ENCODE measurements at places on chromosomes 12 and 14.

- H3K36me3 ChIP-seq: peaks cover 77% of the 10 kb centered on the region
- no peaks in the 10 kb centered on the region for H3K27me3 ChIP-seq
- peak; percentile 45 for DNase-seq
Measured at GRCh38 chr12:53198486-53199110, 8.5 kb downstream of the ITGB7 start.

GRCh38 chr14:68235011-68235410, 415.4 kb downstream of the RAD51B start:
- DNase-seq: no peak
- no peaks in the 10 kb centered on the region for H3K27me3 ChIP-seq
- H3K27ac ChIP-seq: no peak overlapping the region
- no peak overlapping the region for H3K4me3 ChIP-seq
- H3K36me3 ChIP-seq: no peaks in the 10 kb centered on the region
- H3K4me1 ChIP-seq: no peaks in the 10 kb centered on the region

DNA sequence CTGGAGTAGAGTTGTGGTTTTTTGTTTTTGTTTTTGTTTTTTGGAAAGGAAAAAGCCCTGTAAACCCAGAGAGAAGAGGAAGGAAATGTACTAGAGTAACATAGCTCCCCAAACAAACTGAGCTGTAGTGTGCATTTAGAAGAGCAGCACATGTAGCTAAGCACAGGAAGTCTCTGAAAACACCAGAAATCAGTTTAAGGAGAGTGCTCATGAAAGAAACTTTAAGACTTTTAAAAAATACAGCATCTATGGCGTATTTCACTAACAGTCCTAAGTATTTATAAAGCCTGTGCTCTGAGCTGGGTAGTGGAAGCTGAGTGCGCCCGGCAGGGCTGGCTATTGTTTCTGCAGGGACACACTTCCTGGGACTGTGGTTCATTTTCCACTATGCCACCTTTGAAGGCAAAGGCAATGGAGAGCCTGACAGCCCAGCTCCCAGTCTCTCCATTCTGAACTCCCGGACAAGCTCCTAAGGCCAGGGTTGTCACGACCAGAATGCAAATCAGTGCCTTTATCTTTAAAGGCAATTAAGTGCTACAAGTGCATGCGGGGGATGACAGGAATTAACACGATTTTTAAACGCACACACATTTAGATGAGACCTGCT, 45.4 kb downstream of the NIN start:
- peak overlapping the region; percentile 76 for H3K27ac ChIP-seq
- no peak for DNase-seq
- no peaks in the 10 kb centered on the region for H3K27me3 ChIP-seq
- H3K4me1 ChIP-seq: peaks cover 51% of the 10 kb centered on the region
- no peak overlapping the region for H3K4me3 ChIP-seq
- H3K36me3 ChIP-seq: peaks cover 23% of the 10 kb centered on the region

- H3K27ac ChIP-seq: no peak overlapping the region
- no peak overlapping the region for H3K4me3 ChIP-seq
- H3K27me3 ChIP-seq: no peaks in the 10 kb centered on the region
- H3K4me1 ChIP-seq: peaks cover 8% of the 10 kb centered on the region
- no peaks in the 10 kb centered on the region for H3K36me3 ChIP-seq
- no peak for DNase-seq
Measured at GRCh38 chr12:107657133-107657532, 28.5 kb upstream of the PWP1 start.

GRCh38 chr12:117523971-117524370, 162.5 kb upstream of the NOS1 start:
- H3K27ac ChIP-seq: no peak overlapping the region
- no peak for DNase-seq
- H3K4me1 ChIP-seq: no peaks in the 10 kb centered on the region
- no peaks in the 10 kb centered on the region for H3K36me3 ChIP-seq

DNA sequence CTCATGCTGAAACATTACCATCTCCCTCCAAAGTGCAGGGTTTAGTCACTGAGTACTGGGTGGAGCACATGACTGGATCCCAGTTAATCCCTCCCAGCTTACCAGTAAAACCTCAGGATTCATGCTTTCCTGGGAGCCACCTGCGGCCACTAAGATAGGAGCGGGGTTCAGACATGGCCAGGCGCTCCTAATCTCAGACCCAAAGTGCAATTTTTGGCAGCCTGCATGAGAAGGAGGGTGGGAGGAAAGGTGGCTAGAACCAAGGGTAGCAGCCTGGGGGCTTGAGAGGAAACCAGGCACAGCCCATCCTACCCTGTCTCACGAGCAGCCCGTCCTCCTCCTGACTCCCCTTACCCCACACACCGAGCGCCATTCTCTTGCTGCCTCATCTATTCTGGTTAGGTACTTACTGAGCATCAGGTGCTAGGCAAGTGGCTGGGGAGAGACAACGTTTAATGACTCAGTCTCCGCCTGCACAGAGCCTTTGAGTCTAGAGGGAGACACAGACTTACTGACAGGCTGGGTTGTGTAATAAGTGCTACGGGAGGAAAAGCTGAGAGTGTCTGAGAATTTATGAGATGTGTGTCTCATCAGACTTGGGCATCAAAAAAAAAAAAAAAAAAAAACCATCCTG, 9.9 kb downstream of the GPRC5A start:
- DNase-seq: no peak
- no peak overlapping the region for H3K27ac ChIP-seq
- peaks cover 28% of the 10 kb centered on the region for H3K27me3 ChIP-seq
- H3K4me1 ChIP-seq: peaks cover 24% of the 10 kb centered on the region
- H3K36me3 ChIP-seq: no peaks in the 10 kb centered on the region
- H3K4me3 ChIP-seq: no peak overlapping the region

GRCh38 chr12:9692909-9693308, 23.4 kb downstream of the CLEC2D start:
- no peak for DNase-seq
- no peak overlapping the region for H3K4me3 ChIP-seq
- H3K27me3 ChIP-seq: no peaks in the 10 kb centered on the region
- no peak overlapping the region for H3K27ac ChIP-seq
- peaks cover 95% of the 10 kb centered on the region for H3K36me3 ChIP-seq
- peaks cover 68% of the 10 kb centered on the region for H3K4me1 ChIP-seq

DNA sequence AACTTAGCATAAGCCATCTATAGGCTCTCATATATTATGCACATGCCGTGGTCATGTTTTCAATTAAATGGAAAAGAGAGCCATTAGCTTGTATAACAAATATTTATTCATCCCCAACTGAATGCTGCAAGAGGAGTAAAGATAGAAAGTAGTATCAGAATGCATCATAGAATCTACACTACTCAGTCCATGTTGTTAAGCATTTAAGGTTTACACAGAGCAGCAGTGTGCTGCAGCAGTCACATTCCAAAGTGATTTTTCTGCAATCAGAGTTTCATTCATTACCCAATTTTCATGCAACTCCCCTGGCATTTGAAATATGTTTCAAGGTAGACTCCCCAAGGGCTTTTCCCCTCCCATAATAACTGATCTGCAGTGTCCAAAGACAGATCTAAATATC, 82.2 kb upstream of the LMO3 start:
- H3K27ac ChIP-seq: no peak overlapping the region
- no peak overlapping the region for H3K4me3 ChIP-seq
- H3K27me3 ChIP-seq: no peaks in the 10 kb centered on the region
- H3K36me3 ChIP-seq: no peaks in the 10 kb centered on the region
- no peak for DNase-seq
- H3K4me1 ChIP-seq: no peaks in the 10 kb centered on the region

DNA sequence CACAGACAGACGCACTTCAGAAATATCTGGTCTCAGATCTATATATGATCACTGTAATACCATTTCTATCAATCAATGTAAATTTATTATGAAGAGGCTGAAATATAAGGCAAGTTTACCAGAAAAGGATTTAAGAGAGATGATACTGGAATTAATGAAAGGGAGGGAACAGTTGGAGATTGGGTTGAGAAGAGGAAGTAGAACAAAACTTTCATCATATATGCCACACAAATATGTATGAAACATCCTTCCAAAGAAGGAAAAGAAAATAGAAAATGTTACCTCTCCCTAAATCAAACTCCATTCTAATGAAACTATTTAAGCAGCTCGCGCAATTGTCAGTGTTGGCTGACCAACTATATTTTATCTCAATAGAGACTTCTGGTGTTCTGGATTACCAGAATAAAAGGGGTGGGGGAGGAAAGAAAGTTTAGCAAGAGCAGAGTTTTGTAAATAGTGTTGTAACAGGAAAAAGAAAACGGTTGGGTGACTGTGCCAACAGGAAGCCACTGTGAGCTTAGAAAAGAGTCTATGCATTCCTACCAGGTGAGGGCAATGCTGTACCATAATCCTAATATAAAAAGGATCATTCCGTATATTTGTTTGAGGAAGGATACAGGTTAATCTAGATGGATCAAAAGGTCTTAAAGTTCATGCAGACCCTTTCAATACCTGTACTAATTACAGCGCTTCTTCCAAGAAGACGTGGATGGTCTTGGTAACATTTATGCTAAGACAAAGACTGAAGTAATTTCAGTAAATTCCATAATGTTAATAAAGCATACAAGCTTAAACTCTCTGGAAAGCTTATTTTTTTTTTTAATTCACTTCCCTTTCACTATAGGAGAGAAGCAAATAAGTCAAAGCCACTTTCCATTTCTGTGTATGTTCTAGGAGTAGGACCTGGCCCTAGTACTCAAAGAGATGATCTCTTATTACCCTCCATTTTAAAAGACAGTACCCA, 14.5 kb upstream of the LLPH start:
- no peaks in the 10 kb centered on the region for H3K27me3 ChIP-seq
- H3K4me3 ChIP-seq: no peak overlapping the region
- H3K4me1 ChIP-seq: peaks cover 21% of the 10 kb centered on the region

DNA sequence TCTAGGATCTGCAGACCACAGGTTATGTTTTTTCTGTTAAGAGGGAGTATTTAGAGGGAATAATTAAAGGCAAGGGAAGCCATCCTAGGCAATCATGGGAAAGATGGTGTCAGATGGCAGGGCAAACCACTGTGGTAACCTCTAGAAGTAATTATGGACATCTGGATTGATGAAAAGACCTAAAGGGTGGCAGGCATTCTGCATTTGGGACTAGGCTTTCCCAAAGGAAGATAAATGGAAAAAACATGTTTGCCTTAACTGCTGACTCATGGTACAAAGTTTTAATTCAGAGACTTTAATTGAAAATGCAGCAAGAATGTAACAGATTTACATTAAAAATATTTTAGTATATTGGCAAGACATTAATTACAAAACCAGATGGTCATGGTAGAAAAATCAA, 88.1 kb downstream of the TMEM30B start:
- no peaks in the 10 kb centered on the region for H3K36me3 ChIP-seq
- H3K4me1 ChIP-seq: peaks cover 10% of the 10 kb centered on the region
- peaks cover 33% of the 10 kb centered on the region for H3K27me3 ChIP-seq
- no peak overlapping the region for H3K27ac ChIP-seq
- no peak overlapping the region for H3K4me3 ChIP-seq

GRCh38 chr12:52248541-52249461, 15.8 kb downstream of the KRT7 start:
- H3K27me3 ChIP-seq: peaks cover 5% of the 10 kb centered on the region
- H3K27ac ChIP-seq: peak overlapping the region; percentile 28
- peaks cover 20% of the 10 kb centered on the region for H3K36me3 ChIP-seq
- DNase-seq: no peak

- DNase-seq: peak; percentile 41
- H3K27me3 ChIP-seq: no peaks in the 10 kb centered on the region
- peaks cover 50% of the 10 kb centered on the region for H3K4me1 ChIP-seq
- H3K36me3 ChIP-seq: peaks cover 41% of the 10 kb centered on the region
- H3K27ac ChIP-seq: peak overlapping the region; percentile 98
- peak overlapping the region; percentile 99 for H3K4me3 ChIP-seq
Measured at GRCh38 chr12:110741341-110742095, 1.2 kb downstream of the PPP1CC start.

DNA sequence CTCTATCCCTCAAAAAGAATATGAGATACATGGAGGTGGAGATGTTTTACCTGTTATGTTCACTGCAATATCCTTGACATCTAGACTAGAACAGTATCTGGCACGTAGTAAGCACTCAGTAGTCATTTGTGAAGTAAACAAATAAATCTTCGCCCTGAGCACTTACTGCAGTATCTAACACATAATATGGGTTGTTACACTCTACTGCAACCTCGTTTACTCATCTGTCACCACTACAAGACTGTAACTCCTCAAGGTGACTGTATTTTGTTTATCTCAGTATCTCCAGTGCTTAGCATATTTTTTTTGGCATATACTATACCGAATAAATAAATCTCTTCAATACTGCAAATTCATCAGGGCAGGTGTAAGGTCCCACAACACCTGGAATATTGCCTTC, 66.1 kb downstream of the WASHC3 start:
- H3K4me1 ChIP-seq: no peaks in the 10 kb centered on the region
- H3K36me3 ChIP-seq: no peaks in the 10 kb centered on the region
- DNase-seq: no peak
- H3K27me3 ChIP-seq: peaks cover 26% of the 10 kb centered on the region
- no peak overlapping the region for H3K27ac ChIP-seq

DNA sequence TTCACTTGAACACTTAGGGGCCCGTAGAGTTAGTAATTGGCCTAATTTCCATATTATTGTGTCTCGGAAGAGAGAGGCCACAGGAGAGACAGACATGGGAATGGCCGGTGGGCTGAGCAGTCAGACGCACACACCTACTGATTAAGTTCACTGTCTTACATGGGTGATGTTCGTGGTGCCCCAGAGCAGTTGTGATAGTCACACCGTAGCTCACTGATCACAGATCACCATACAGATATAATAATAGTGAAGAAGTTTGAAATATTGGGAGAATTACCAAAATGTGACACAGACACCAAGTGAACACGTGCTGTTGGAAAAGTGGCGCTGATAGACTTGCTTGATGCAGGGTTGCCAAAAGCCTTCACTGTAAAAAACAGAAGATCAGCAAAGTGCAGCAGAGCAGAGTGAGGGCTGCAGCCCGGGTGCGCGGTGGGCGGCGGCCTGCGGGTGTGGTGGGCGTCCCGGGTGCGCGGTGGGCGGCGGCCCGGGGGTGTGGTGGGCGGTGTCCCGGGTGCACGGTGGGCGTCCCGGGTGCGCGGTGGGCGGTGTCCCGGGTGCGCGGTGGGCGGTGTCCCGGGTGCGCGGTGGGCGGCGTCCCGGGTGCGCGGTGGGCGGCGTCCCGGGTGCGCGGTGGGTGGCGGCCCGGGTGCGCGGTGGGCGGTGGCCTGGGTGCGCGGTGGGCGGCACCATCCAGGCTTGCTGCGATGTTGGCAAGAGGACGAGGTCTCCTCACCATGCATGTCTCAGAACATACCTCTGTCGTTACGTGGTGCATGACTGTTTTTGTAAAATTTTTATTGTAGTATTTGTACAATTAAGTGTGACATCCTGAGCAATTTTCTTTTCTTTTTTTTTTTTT, 34.3 kb upstream of the TEX22 start:
- H3K27ac ChIP-seq: no peak overlapping the region
- H3K4me3 ChIP-seq: no peak overlapping the region
- no peaks in the 10 kb centered on the region for H3K36me3 ChIP-seq
- H3K4me1 ChIP-seq: peaks cover 7% of the 10 kb centered on the region
- peaks cover 6% of the 10 kb centered on the region for H3K27me3 ChIP-seq
- peak; percentile 25 for DNase-seq

DNA sequence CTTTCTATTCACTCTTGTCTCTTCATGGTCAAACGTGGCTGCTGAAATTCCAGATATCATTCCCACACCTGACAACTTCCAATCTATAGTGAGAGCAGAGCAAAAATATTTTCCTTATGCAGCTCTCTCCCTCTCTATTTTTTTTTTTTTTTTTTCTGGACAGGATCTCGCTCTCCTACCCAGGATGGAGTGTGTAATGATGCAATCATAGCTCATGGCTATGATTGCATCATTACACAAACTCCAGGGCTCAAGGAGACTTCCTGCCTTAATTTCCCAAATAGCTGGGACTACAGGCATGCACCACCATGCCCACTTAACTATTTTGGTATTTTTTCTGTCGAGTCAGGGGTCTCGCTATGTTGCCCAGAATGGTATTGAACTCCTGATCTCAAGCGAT, 1398.9 kb downstream of the AACS start:
- H3K4me3 ChIP-seq: no peak overlapping the region
- H3K4me1 ChIP-seq: no peaks in the 10 kb centered on the region
- no peak overlapping the region for H3K27ac ChIP-seq
- H3K36me3 ChIP-seq: no peaks in the 10 kb centered on the region
- DNase-seq: no peak

Data from activated CD4-positive, alpha-beta memory T cell treated with anti-CD3 and anti-CD28 coated beads, Interleukin-2, amount 10 ng/mL, durations not matched to agents 7 days and 5 days (primary cell).